ENCODE measurements at places on chromosomes 16 and 17.

GRCh38 chr16:76653390-76654026, 376.3 kb downstream of the CNTNAP4 start:
- no peak for DNase-seq

DNA sequence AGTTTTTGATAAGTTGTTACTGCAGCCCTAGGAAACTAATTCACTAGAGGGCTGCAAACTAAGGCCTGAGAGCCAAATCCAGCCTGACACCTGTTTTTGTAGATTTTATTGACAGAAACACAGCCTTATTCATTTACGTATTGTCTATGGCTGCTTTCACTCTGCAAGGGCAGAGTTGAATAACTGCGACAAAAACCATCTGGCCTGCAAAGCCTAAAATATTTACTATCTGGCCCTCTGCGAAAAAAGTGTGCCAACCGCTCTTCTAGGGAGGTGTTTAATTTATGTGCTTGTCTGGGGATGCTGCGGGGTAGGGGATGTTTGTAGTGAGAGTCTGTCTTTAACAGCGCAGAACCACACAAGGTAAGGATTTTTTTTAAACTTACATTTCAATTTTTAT, 165.0 kb upstream of the RBFOX1 start:
- no peak for DNase-seq

- no peak for DNase-seq
Measured at GRCh38 chr16:71540-72401, 660 bp downstream of the RHBDF1 start.

GRCh38 chr16:10611825-10612342, 31.5 kb upstream of the EMP2 start:
- no peak for DNase-seq

DNA sequence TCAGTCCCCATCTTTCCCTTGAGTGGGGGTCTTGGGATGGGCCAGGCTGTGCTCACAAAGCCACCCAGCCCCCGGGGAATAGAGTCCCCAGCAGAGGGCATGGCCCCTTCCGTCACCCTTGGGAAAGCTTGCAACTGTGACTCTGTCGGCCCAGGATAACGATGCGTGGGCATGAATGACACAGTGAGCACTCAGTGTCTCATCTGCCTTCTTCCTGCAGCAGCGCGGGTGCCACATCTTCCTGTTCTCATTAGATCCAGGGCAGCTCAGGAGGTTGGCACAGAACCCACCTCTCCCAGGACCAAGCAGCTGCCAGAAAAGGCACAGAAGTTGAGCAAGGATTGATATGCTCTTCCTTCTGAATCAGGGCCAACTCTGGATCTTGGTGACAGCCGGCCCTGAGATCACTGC, 84.7 kb downstream of the MRC2 start:
- DNase-seq = no peak

GRCh38 chr17:34241062-34241461, 14.0 kb upstream of the CCL2 start:
- no peak for DNase-seq

DNA sequence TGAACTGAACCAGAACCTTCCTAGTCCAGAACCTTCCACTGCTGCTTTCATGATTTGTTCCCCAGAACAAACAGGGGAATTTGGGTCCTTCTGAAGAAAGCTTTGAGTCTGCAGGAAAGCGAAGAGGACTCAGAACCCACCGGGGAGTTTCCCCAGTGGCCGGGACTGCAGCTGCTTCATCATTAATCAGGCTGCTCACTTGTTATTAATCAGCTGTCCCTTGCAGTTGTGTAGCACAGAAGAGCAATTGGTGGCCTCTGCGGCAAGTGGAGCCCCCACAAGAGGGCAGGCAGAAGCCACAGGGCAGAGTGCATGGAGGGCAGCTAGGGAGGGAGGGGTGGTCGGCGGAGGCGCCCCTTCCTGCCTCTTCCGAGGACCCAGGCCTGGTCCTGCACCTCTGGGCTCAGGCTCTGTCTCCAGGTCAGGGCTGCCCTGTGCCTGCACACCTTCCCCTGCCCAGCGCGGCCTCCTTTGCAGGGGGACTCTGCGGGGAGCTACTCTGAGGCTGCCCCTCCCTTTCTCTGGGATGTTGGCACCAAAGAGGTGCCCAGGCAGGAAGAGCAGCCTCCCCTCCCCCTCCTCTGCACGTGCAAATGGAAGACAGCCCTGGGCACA, 6.9 kb downstream of the CCL17 start:
- no peak for DNase-seq

DNA sequence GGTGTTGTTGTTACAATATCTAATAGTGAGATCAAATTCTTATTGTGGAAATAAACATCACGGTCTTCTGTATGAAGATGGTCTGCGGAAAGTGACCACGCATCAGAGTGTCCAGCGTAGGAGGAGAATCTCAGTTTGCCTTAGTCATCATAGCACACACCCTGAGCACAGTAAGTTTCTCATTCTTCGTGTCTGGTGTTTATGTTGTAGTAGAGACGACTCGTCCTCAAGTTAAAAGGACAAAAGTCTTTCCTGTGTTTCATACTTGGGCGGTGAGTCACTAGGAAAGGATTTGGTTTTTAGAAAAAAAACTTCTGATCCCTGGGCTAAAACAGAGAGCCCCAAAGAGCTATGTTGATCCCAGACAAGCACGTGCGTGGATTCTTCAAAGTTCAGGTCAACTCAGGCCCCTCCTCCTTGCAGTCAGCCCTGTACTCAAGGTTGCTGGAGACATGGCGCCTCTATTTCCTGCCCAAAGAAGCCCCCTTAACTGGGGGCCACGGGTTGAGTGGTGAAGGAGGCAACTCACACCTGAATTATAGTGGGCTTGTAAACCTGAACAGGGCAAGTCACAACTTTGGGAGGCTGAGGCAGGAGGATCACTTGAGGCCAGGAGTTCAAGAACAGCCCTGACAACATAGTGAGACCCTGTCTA, 170.4 kb downstream of the ZFHX3 start:
- no peak for DNase-seq

- no peak for DNase-seq
Measured at GRCh38 chr17:68324114-68324513, 32.8 kb downstream of the ARSG start.

GRCh38 chr17:50613007-50613992, 21.4 kb upstream of the ABCC3 start:
- DNase-seq = no peak

Measured in germinal center (tissue), 1 donor.